ENCODE measurements at places on chromosomes 13 and 19.

GRCh38 chr13:112117258-112117954 lies 50.5 kb downstream of the SOX1 start:
- DNase-seq, result no peak

DNA sequence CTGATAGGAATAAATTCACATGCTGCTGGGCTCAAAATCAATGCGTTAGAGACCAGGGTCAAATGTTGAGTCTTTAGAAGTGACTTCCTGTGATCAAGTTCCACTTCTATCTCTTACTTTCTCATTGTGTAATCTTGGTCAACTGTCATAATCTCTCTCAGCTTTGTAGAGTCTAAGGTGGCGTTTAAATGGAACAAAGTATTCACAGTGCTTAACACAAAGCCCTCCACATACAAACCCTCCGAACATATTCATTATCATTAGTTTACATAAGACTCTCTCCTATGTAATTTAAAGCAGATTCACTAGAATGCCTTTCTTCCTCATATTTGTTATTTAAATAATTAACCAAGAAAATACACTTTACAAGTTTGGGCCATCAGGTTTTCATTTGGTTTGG lies 1044.1 kb downstream of the EFNB2 start:
- no peak for DNase-seq

GRCh38 chr13:46295491-46296114 lies 83.9 kb downstream of the LRRC63 start:
- peak; percentile 32 for DNase-seq

DNA sequence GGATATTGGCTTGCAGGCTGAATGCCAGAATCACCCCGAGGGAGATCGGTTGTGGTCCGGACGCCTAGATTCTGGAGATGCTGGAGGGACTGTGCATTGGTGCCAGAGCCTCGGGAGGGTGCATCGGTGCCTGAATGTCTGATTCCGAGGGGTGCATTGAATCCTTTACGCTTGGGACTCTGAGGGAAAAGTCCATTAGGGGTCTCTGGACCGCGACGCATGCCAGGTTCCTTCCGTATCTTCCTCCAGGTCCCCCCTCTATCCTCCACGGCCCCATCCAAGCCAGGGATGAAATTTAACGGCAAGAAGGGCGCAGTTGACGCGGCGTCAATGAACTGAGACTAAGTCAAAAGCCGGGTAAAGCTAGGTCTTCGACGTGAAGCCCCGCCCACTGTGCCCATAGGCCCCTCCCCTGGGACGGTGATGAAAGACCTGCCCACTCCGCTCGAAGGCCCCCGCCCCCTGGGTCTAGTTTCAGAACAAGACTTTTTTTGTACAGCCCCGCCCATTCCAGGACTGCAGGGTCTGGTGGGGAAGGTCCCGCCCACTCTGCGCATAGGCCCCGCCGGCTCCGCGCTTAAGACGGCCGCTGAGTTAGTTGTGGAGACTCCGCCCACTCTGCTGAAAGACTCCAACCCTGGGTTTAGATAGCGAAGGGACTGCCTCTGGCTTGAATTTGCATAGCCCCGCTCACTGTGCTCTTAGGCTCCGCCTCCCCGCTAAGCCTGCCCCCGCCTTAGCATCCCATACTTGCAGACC lies 737 bp downstream of the ZNF575 start:
- DNase-seq, result peak; percentile 86

- no peak for DNase-seq
Observed at GRCh38 chr13:96968027-96968426, 26.2 kb downstream of the OXGR1 start.

- DNase-seq, result no peak
Observed at GRCh38 chr19:48856921-48857320, 11.5 kb downstream of the PLEKHA4 start.

GRCh38 chr13:97030705-97031452 lies 36.6 kb upstream of the OXGR1 start:
- no peak for DNase-seq

- no peak for DNase-seq
Observed at GRCh38 chr13:41455725-41456419, 1.5 kb upstream of the RGCC start.

DNA sequence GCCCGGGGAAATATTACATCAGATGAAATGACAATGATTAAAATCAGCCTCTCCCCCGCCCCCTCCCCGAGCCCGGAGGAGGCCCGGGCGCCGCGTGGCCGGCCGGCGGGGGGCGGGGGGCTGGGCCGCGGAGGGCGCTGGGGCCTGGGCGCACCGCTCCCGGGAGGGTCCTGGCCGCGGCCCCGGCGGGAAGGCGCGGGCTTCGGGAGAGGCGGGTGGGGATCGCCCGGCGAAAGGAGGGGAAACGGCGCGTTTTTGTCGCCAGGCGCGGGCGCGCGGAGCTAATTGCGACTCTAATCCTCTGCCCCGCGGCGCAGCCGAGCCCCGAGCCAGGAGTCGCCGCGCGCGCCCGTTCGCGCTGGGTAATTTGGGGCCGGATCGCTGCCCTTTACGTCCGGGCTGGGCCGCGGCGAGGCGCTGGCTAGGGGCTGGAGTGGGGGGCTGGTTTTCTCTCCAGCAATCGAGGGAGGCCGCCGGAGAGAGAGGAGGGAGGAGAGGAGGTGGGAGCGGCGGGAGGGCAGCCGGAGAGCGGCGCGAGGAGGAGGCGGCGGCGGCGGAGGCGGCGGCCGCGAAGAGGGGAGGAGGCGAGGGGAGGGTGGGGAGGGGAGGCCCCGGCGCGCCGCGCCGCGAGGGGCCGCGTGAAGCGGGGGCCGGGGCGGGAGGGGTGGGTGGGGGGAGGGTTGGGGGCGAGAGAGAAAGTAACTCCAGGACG lies at the start of gene KCTD15:
Gene KCTD15, plus strand, starts transcription at position 707 of the 712 bp plus-strand sequence. CDS start 3,585 bp downstream, outside the sequence.
- no peak for DNase-seq

GRCh38 chr13:43107780-43108179 lies 84.4 kb downstream of the DNAJC15 start:
- no peak for DNase-seq

GRCh38 chr13:90995001-90995400 lies 352.5 kb upstream of the MIR17HG start:
- no peak for DNase-seq

DNA sequence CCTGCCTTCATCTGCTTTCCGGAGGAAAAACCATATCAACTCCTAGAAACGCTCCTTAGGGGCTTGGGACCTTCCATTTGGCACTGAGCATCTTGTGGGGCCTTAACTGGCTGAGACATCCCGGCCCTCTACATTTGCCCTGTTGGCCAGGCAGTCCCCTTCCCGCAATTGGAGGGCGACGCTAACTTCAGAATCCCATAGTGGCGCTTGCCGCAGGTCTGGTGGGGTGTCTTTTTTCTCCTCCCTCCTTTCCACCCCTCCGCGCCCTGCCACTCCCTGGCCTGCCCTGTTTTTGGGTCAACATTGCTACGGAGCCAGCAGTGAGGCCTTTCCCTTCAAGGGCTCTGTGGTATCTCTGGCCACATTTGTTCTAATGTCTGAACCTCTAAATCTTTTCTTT lies 13.6 kb upstream of the CRTC1 start:
- DNase-seq, result no peak

DNA sequence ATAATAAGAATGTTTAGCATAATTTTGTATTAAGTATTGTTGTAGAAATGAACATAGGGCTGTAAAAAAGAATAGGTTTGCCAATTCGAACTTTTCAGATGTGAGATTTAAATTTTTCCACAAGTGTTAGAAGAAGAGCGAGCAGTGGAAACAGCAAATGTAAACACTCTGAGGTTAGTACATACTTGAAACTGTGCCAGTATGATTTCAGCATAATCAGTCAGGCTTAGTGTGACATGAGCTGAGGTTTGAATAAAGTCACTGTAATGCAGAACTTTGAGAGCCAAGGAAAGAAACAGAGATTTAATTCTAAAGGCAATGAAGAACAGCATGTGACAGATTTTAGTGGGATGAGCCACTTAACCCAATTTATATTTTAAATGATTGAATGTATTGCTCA lies 2166.4 kb downstream of the PCDH9 start:
- DNase-seq, result no peak

DNA sequence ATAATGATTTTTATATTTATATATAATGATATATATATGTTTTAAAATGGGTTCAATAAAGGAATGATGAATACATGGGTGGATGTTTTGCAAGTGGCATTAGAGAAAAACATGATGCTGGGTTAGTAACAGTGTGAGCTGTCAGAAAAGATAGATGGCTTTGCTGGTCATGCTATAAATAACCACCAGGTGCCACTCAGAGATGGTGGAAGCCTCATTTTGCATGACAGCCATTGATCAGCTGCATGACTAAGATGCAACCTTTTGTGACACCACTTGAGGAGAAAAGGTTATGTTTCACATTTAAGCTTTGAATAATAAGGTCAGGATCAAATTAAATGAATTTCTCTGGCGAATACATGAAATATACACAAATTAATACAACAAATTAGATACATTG lies 737.7 kb downstream of the PCDH9 start:
- no peak for DNase-seq

GRCh38 chr13:99356262-99357091 lies 49.3 kb upstream of the GPR183 start:
- no peak for DNase-seq

GRCh38 chr19:19655641-19656343 lies 7.7 kb downstream of the ATP13A1 start:
- no peak for DNase-seq

- no peak for DNase-seq
Observed at GRCh38 chr13:76754414-76754813, 131.8 kb downstream of the KCTD12 start.

- DNase-seq, result no peak
Observed at GRCh38 chr13:32548837-32549236, 10.2 kb upstream of the N4BP2L2 start.

DNA sequence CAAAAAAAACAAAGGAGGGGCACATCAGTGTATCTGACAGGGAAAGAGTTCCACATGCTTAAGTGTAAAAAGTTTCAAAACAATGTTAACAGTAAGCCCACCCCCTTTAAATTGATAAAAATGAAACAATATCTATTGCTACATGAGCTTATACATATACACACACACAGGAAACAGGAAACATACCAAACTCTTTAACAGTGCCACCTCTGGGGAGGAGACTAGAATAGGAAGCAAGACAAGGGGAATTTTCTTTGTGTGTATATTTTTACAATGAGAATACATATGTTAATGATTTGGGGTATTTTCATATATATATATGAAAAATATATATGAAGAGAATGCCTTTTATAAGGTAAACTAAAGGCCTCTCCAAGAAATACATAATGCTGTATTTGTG lies 44.7 kb downstream of the TPT1 start:
- no peak for DNase-seq

GRCh38 chr13:51542346-51543242 lies 41.7 kb upstream of the WDFY2 start:
- DNase-seq, result no peak

- no peak for DNase-seq
Observed at GRCh38 chr19:21047716-21048115, 27.3 kb downstream of the ZNF430 start.

DNA sequence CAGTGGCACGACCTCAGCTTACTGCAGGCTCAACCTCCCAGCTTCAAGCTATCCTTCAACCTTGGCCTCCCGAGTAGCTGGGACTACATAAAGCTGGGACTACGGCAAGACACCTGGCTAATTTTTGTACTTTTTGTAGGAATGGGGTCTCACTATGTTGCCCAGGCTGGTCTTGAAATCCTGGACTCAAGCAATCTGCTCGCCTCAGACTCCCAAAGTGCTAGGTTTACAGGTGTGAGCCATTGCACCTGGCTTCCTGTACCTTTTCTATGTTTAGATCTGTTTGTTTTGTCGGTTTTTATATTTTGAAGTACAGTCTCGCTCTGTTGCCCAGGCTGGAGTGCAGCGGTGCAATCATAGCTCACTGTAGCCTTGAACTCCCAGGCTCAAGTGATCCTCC lies 17.5 kb upstream of the TICAM1 start:
- DNase-seq, result no peak

DNA sequence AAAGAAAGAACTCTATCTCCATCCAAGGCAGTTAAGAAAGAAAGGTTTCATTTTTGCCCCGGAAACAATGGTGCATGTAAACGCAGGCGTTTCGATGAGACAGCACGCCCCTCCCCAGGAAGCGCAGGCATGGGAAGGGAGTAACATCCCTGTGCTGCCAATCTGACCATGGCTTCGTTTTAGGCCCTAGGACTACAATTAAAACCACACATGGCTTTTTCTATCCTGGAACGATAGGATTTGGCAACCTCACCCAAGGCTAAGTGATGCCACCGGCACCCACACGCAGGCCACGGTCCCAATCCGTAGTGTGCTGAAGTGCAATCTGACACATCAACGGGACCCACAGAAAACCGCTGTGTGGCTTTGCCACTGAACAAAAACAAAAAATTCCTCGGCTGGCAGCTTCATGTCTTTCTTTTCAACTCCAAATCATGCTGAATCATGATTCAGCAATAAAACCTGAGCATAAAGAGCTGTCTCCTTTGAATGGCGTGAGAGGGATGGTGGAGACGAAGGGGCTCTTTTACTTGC lies 24.2 kb downstream of the RANBP3 start:
- no peak for DNase-seq

GRCh38 chr13:76668716-76669115 lies 217.5 kb downstream of the KCTD12 start:
- DNase-seq, result no peak

GRCh38 chr19:47490847-47491246 lies 6.8 kb upstream of the KPTN start:
- no peak for DNase-seq

DNA sequence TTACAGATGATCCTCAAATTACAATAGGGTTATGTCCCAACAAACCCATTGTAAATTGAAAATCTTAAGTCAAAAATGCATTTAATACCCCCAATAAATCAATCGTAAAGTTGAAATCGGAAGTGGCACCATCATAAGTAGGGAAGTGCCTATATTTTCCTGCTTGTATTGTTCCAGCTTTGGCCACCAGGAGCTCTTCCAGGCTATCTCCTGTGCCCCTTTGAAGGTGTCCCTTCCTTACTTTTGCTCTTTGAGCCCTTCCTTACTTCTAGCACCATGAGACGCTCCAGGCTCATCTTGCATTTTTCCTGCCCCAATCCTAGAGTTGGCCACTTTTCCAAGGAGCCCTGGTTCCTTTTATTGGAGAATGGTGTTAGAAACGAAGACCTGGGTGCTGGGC lies 163.0 kb upstream of the TSC22D1 start:
- no peak for DNase-seq

DNA sequence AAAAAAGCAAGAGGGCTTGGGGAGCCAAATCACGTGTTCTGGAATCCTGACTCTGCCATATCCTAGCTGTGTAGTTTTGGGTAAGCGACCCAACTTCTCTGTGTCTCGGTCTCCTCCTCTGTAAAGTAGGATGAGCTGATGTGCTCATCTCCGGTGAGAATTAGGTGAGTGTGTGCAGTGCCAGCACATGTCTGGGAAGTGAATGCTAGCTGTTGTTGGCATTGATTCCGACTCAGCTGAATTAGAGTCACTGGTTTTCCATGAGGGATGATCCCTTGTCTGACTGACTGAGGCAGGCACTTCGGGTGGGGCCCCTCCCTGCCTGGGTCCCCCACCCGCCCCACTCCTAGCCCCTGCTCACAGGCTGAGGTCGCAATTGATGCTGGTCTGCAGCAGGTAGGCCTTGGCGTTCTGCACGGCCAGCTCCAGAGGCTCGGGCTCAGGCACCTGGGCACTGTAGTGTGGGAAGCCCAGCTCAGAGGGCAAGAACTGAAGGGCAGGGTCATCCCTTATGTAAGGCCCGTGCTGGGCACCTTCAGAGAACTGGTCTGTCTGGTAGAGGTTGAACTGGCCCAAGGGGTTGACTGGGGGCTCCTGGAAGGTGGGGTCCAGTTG lies 835 bp downstream of the RSPH6A start:
- DNase-seq, result no peak
